ENCODE measurements at places on chromosomes 7 and 10. TPM values are rescaled to one million over a fixed set of nuclear protein-coding genes. Genes with fewer than 3 reads are reported as not detected.

IDI2 gene
- total RNA-seq = not detected

PLXNA4 gene
- total RNA-seq = 4.5 TPM

SLC18A3 gene
- total RNA-seq = 0.34 TPM

ZNF804B gene
- total RNA-seq = 0.66 TPM

GATAD1 gene
- 53.6 TPM for total RNA-seq

TMEM213 gene
- not detected for total RNA-seq

GLI3 gene
- total RNA-seq = 126 TPM

HOXA2 gene
- 33.9 TPM for total RNA-seq

SLC26A3 gene
- not detected for total RNA-seq

ST8SIA6 gene
- 1.7 TPM for total RNA-seq

DENND2A gene
- total RNA-seq = 38.0 TPM

BTBD16 gene
- total RNA-seq = not detected

CPA2 gene
- 0.73 TPM for total RNA-seq

TUBGCP2 gene
- 69.6 TPM for total RNA-seq

C10orf95 gene
- not detected for total RNA-seq

FEZF1 gene
- total RNA-seq = not detected

SPACDR gene
- 3.6 TPM for total RNA-seq

CYP3A7 gene
- total RNA-seq = not detected

ZNF775 gene
- 14.9 TPM for total RNA-seq

ACTR3C gene
- total RNA-seq = 0.47 TPM

CLRN3 gene
- not detected for total RNA-seq
